ENCODE measurements at places on chromosomes 11 and 22.

DNA sequence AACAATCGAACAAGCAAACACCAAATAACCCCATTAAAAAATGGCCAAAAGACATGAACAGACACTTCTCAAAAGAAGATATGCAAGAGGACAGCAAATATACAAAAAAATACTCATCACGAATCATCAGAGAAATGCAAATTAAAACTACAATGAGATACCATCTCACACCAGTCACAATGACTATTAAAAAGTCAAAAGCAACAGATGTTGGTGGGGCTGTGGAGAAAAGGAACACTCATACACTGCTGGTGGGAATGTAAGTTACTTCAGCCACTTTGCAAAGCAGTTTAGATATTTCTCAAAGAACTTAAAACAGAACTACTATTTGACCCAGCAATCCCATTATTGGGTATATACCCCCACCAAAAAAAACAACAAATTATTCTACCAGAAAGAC, 51.3 kb upstream of the FLI1 start:
- no peak for DNase-seq

DNA sequence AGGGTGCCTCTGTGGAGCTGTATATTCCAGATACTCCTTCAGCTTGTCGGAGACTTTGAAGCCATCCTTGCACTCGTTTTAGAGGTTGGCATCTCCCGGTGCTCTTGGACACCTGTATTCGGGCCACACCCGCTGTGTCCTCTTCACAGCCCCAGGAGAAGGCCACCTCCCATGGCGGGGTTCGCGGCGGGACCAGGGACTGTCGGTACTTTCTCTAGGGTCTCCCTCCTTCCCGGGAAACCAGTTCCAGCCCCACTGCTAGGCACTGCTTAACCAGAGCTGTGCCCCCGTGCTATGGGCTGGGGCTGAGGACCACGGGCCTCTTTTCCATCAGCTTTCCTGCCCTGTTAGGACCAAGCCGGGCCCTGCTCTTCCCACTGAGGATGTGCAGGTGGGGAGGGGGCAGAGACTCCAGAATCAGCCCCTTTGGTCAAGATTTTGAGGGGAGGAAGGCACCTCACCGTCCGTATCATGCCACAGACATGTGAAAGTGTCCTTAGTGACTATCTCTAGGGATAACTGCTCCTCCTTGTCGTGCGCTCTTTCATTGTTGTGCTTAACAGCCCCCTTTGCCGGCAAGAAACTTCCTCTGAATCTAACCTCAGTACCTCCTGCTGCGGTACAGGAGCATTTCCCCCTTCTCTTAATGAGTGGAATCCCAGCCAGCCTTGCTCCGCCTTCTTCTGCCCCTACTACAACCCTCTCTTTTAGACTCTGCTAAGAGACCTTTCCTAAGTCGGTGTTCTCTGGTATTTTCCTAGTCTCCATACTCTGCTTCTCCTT, 1.2 kb upstream of the B3GAT1 start:
- no peak for DNase-seq

GRCh38 chr11:55648027-55648426, at the start of gene OR4S2:
Gene OR4S2, plus strand, starts transcription at chr11:55648327. Its CDS starts 2,577 bp downstream, at chr11:55650904.
- no peak for DNase-seq

DNA sequence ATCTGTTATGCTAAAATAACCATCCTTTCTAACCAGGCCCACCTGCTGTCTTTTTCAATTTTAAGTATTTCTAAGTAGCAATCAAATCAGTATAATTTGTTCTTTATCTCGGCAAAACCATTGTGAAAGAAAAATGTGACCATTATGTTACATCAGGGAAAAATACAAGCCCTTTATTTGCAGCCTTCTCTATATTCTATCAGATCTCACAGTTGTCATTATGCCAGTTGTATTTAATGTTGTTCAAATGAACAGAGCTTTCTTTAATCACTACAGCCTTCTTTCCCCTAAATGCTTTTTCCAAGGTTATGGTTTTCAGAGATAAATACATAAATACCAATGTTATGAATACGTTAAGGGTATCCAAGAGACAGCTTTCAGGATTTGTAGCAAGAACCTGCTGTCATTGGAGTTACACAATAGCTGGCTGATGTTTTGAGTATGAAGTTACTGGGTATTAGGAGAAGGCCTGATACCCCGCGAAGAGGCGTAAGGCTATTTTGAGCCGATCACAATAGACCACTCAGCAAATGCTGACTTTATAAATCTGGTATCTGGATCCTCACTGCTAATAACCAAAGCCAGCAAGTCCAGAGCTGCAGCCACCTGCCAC, 406.3 kb downstream of the CADM1 start:
- DNase-seq, result no peak

- no peak for DNase-seq
These were observed 263.6 kb downstream of the CTTN start for GRCh38 chr11:70661761-70662501.

DNA sequence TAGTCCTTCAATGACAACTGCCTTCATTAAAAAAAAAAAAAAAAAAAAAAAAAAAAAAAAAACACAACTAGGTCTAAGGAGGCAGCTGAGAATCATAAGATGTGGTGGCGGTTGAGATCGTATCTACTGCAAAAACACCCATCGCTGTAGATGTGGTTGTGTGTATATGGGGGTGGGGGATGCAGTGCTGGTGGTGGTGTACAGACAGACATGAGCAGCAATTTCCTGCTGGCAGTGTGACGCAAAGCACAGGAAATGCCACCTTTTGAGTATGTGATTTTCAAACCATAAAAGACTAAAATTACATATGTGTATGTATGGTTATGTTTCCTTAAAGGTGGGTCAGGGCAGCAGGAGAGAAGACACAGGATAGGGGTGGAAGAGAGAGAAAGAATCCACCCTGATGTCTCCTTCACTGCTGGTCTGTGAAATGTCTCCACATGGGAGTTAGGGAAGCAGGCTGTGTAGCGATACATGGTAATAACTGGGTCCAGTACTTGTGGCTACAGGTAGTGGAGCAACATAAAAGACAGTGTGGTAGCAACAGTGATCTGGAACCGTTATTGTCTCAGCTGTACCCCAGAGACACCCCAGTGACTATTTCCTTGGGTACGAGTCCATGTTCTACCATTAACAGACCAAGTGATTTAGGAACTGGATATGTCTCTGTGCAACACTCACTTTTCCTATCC, 57.9 kb downstream of the SYTL2 start:
- DNase-seq, result no peak

GRCh38 chr22:43090130-43090789, 1.1 kb upstream of the TTLL1 start:
- DNase-seq, result peak; percentile 81

DNA sequence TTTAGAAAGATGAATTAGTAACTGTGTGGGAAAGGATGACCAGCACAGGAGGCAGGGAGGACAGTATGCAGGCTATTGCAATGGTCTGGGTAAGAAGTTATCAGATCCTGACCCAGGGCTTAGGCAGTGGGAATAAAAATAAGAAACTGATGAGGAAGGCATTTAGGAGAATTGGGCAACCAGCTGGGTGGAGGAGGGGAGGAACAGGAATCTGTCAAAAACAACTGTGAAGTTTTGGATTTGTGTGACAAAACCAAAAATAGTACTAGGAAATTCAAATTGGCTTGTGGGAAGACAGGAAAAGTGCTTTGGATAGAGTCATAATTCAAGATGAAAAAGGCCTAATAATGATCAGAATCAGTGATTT, 27.9 kb downstream of the MMP13 start:
- DNase-seq, result no peak

DNA sequence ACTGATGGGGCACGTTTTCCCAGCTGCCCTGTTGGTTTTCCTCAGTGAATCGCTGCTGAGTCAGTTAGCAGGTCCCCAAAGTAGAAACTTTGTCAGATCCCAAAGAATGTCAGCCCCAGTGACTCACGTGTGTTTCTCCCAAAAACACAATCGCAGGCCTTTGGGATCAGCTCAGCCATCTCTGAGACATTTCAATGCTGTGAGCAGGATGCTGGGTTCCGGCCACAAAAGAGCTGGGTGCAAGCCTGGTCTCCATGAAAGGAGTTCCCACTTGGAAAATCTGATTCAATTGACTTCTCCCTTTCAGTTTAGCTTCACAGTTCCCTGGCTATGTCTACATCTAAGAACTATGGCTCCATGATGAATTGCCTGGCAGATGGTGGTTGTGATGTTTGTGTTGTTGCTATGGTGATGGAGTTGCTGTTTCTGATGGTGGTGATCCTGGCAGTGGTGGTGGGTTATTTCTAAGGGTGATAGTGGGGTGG, 28.0 kb downstream of the MYEOV start:
- no peak for DNase-seq

DNA sequence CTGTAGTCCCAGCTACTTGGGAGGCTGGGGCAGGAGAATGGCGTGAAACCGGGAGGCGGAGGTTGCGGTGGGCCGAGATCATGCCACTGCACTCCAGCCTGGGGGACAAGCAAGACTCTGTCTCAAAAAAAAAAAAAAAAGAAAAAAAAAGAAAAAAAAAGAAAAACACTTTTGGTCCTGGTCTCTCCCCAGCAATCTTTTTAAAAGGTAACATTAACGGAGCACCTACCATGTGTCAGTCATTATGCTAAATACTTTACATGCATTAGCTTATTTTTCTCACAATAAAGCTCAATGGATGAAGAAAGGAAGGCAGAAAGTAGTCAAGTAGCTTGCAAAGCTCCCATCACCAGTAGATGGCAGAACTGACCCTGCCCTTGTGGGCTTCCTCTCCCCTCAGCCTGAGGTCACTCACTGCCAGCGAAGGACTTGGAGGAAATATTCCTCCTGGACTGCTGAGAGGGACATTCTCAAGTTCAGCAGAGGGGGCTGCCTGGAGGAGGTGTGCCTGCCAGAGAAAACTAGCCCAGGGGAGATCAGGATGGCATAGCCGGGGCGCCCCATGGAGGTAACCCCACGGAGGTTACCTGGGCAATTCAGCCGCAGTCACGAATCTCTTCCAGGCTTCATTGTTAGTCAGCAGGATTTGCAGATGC, 15.5 kb downstream of the APOL3 start:
- DNase-seq, result peak; percentile 38

- no peak for DNase-seq
These were observed 71.0 kb upstream of the TP53I11 start for GRCh38 chr11:45021692-45022141.

GRCh38 chr11:72741429-72741833, 10.8 kb downstream of the ARAP1 start:
- peak; percentile 37 for DNase-seq

- no peak for DNase-seq
These were observed 18.7 kb upstream of the BDNF start for GRCh38 chr11:27718863-27719545.

- no peak for DNase-seq
These were observed 210.4 kb upstream of the GRIA4 start for GRCh38 chr11:105399511-105399910.

- no peak for DNase-seq
These were observed 140.3 kb upstream of the RAG2 start for GRCh38 chr11:36738292-36738861.

DNA sequence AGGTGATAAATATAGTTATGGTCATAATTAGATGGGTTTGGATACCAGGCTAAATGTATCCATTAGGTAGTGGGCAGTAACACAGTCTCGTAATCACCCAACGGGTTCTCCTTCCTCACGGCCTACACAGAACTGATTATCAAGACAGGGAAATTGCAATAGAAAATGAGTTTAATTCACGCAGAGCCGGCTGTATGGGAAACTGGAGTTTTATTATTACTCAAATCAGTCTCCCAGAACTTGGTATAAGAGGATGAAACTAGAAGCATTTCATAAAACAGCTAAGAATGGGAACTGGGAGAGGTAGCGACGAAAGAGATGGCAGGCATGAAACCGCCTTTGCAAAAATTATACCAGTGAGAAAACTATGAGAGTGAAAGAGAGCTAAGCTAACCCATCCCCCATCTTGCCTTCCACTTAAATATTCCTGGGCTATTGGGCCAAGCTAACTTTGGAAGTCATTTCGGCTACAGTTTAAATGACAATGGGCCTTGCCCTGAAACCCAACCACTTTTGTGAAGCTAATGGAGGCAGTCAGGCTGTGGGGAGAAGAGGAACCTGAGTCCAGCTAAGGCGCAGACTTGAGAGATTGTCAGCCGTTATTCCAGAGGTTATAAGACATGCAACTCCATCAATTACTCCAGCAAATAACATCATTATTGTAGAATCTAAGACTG, 29.6 kb downstream of the CTSC start:
- DNase-seq, result no peak

- no peak for DNase-seq
These were observed 57.4 kb upstream of the PARVA start for GRCh38 chr11:12319988-12320387.

DNA sequence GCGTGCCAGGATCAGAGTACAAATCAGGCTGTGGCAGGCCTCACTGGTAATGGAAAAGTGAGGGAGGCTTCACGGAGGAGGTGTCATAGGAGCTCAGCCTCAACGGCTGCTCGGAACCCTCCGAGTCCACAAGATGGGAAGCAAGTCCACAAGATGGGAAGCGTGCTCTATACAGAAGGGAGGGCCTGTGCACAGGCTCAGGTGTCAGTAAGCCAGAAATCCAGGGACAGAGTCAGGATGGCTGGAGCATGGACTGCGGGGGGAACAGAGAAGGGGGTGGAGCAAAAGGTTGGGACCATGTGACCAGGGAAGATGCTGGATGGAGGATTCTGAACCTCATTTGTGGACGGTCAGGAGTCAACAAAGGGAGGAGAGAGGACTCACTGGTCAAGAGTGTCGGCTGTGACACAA, 3.4 kb upstream of the DPP3 start:
- no peak for DNase-seq

GRCh38 chr22:21942407-21943343, 10.0 kb downstream of the PPM1F start:
- no peak for DNase-seq

GRCh38 chr11:36070213-36070953, 126.5 kb downstream of the LDLRAD3 start:
- DNase-seq, result no peak

GRCh38 chr22:31241200-31241599, 29.1 kb downstream of the LIMK2 start:
- DNase-seq, result no peak

DNA sequence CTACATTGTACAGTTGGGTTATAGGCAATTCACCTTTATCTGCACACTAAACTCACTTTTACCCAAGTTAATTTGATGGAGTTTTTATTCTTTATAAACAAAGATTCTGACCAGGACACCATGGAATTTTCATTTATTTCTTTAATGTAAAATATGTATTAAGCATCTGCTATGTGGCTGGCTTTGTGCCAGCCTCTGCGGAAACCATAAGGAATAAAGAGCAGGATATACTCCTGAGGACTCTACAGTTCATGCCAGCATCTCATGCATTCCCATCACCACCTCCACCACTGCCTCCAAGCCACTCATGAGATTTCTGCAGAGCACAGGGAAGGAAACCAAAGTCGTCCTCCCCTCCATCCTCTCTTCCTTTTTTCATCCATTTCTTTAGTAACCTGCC, 100.0 kb upstream of the DBX1 start:
- DNase-seq, result no peak

GRCh38 chr11:9529334-9529650, 44.2 kb upstream of the WEE1 start:
- no peak for DNase-seq

GRCh38 chr11:114785820-114786219, 107.5 kb downstream of the NXPE2 start:
- DNase-seq, result no peak

GRCh38 chr11:134644476-134645456, 232.7 kb upstream of the B3GAT1 start:
- DNase-seq, result no peak

GRCh38 chr11:34250732-34251588, 106.8 kb downstream of the ABTB2 start:
- DNase-seq, result no peak

- DNase-seq, result no peak
These were observed 13.5 kb downstream of the PIK3IP1 start for GRCh38 chr22:31278626-31279326.

GRCh38 chr22:26673486-26673885, 16.1 kb downstream of the MIAT start:
- DNase-seq, result no peak

- no peak for DNase-seq
These were observed 20.8 kb upstream of the DLAT start for GRCh38 chr11:112004389-112004788.
